ENCODE measurements at places on chromosomes 11 and 22.

DNA sequence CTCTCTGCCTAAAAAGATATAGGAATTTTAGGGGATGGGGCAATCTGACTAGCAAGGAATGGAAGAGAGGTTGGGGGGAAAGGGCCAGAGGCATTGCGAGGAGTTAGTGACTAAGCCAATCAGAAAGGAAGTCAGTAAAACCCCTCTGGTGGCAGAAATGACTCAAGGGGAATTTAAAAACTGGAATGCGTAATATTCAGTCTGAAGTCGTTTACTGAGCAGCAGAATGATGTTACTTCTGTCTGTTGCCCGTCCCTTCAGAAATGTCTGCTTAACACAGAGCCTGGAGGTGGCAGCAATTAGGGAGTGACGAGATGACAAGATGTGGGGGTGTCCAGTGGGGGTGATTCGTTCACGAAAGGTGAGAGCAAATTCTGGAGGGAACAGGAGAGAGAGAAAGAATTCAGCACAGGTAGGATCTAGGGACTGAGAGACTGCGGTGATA is 107.7 kb upstream of the CLMP start:
- DNase-seq, result no peak

GRCh38 chr22:22396741-22397291 is 111.7 kb downstream of the ZNF280B start:
- DNase-seq, result no peak

- DNase-seq, result no peak
Measured at GRCh38 chr11:11814614-11815452, 26.9 kb upstream of the USP47 start.

- DNase-seq, result no peak
Measured at GRCh38 chr11:47732271-47732670, 17.1 kb upstream of the AGBL2 start.

DNA sequence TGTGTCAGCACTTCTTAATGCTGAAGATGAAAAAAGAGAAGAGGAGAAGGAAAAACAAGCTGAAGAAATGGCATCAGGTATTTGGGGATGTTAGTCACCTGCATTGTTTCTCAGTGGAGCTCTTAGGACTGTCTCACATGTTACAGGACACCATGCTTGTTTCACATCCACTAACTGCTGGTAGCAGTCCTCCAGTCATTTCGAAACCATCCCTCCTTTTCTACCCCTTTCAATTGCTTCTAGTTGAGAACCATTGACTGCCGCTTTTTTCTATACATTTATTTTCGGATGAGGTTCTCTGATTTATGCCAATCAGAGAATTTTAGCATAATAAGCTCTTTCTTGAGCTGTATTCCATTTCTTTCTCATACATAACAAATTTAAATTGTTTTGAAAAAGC is 21.5 kb downstream of the BIRC2 start:
- no peak for DNase-seq
